HT-29 (cell line): ENCODE measurements at places on chromosomes 2 and 18.
A peak's percentile ranks its signal among the peaks of the same experiment; 100 is the strongest.

DNA sequence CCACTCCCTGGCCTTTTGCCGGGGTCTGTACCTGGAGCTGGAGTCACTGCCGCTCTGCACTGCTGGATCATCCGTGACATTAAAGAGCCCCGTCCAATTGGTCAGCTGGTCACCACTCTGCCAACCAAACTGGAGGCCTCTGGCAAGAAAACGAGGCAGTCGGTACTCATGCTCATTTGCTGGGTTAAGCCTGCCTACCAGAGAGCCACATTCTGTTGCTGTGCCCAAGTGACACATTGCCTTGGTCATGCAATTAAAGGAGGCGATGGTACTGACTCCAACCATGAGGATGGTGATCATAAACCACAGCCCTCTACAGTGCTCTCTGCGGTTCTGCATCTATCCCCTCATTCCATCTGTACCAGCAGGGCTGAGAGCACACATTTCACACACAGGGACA is 35.5 kb downstream of the ST8SIA5 start:
- no peak for DNase-seq

- DNase-seq: no peak
Measured at GRCh38 chr2:86037795-86038192, 67.9 kb downstream of the POLR1A start.

GRCh38 chr18:24271381-24272228 is 126.0 kb downstream of the OSBPL1A start:
- DNase-seq: peak; percentile 75

GRCh38 chr2:105714141-105714540 is 30.6 kb upstream of the NCK2 start:
- no peak for DNase-seq

- no peak for DNase-seq
Measured at GRCh38 chr2:48954935-48955334, 199.4 kb downstream of the FSHR start.
